ENCODE measurements at places on chromosomes 7 and 10.

- no peak for DNase-seq
These were observed 4.2 kb upstream of the NKX1-2 start for GRCh38 chr10:124453960-124454610.

DNA sequence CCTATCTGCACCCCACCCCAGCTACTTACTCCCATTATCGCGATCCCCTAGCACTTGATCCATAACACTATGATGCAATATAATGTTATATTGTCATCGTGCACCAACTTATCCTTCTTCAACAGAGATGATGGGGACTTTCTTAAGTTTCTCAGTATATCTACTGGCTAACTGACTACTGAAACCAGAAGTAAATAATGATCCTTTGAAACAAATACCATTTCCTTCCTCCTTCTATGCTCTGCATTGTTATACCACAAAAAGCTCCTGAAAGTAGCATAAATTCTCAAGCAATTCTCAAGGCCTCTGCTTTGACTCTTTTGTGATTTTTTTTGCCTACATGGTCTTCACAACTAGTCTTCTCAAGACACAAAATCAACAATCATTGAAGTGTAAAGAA, 68.9 kb downstream of the HTR7 start:
- DNase-seq = no peak

DNA sequence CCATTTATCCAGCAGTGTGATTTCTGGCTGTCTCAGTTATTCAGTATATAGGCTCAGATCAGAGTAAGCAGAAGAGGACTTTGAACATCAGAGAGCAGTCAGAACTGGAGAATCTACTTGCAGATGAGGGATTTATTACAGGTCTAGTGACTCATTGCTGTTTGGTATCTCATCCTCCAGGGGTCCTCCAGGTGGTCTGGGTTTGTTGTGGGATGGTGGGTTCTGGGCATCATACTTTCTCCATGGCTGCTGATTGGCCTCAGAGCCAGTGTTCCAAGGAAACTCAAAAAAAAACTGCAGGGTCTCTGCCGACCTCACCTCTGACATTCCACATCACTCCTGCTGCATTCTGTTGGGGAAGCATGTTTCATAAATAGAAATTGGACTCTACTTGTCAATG, 214.8 kb downstream of the CNTNAP2 start:
- DNase-seq = no peak

- peak; percentile 67 for DNase-seq
These were observed 1.6 kb upstream of the ORAI2 start for GRCh38 chr7:102431617-102432298.

DNA sequence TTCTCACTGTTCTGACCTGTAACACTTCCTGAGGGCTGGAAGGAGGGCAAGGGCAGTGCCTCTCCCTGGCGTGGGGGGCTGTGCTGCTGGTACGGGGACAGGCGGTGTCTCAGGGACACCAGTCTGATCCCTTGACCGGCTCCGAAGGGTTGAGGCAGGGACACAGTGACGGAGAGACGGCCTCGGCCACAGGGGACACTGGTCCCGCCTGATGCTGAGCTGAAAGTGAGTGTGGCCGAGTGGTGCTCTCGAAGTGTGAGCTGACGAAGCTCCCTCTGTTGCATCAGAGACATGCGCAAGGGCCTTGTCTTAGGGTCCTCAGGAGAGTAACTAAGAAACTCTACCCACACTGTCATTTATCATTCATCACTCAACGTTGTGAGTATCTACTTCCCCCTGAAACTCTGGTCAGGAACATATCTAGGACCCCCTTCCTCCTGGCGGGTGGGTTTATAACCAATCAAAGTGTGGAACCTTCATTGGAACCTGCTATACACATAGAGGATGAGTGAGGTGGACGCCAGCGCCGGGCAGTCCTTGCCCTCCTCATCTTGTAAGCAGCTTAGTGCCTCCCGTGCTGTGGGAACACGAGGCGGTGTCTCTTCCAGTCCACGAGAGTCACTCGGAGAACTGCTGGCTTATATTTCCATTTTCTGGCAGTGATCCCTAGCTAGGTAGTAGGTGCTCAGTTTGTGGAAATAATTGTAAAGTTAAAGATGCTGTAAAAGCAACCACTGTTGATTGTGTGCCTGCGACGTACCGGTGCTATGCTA, 283.1 kb downstream of the DNAJB6 start:
- DNase-seq = no peak

- peak; percentile 46 for DNase-seq
These were observed 804 bp downstream of the FRAT1 start for GRCh38 chr10:97319671-97320479.

GRCh38 chr7:12851841-12852240, 164.4 kb downstream of the ARL4A start:
- DNase-seq = no peak
